Memory B cell (primary cell): ENCODE measurements at places on chromosomes 4 and X.

DNA sequence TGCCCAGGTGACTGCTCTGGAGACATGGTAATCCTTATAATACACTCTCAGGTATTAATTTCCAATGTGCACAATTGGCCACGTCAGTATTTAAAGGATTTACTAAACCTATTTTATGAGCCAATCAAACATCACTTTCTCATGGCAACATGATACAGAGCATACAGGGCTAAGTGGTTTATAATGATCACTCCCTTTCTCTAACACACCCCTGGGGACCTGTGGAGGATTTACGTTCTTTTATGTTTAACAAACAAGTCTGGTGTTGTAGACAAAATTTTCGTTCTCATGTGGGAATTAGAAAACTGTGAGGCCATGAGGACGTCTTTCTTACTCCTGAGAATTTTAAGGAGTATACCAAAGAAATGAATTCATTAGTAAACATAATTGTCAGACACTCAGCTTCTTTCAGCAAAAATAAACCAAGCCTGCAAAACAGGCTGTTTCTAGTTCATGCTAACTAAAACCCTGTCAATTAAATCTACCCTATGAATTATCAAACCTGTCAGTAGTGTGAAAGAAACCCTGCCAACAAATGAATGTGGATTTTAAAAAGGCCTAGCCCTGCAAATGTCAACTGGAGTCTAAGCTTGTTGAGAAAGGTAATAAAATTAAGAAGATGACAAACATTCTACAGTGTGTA, 155.8 kb downstream of the PDGFC start:
- DNase-seq = no peak

- no peak for DNase-seq
Observed at GRCh38 chr4:26017531-26017930, 103.5 kb downstream of the SMIM20 start.

GRCh38 chrX:21658152-21658737, at the start of gene KLHL34:
TSS of gene KLHL34 (minus strand) at chrX:21658330. CDS start at chrX:21657788, 542 bp downstream.
- DNase-seq = no peak

DNA sequence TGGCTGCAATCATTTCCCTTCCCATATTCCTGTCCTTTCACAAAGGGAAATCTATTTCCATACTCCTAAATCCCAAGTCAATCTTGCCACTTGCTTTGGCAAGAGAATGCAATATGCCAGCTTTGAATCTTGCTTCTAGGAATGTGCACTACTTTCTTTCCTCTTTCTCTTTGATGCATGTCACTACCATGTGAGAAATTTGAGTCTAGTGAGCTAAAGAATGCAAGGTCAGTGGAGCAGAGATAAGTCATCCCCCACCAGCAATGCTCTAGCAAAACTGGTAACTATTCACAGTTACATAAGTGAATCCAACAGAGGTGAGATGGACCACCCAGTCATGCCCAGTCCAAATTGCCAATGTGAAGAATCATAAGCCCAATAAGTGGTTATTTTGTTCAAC, 910.4 kb downstream of the RAB28 start:
- no peak for DNase-seq

GRCh38 chr4:17027495-17027894, 129.1 kb upstream of the LDB2 start:
- DNase-seq = no peak

DNA sequence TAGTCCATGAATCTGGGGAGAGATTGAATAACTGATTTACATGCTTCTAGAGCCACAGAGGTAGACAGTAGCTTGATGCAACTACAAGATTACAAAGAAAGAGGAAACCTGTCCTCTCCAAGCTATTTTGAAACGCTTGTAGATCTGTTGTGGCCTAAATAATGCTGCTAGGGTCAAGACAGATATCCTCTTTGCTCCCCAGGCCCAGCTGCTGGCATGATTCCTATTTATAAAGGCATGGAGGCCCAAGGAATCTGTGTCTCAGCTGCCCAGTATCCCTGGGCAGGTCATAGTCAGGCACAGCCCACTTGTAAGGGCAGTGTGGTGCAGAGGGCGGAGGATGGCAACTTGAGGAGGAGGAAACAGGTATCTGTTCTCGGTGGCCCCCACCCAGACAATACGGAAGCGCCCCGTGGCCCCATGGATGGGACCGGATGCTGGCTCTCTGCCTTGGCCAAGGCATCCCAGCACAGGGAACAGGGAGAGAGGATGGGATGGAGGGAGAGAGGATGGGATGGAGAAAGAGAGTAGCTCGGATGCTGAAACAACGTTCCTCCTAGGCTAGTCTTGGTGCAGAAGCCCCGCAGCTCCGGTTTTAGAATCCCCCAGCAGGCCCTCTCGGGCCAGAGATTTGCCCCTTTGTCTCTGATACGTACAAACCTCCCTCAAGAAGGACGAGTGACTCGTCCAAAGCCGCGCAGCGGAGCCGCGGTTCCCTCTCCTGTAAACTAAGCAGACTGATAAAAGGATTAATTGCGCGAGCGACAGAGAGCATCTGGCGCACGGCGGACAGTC, 767 bp upstream of the SMIM20 start:
- peak; percentile 56 for DNase-seq

DNA sequence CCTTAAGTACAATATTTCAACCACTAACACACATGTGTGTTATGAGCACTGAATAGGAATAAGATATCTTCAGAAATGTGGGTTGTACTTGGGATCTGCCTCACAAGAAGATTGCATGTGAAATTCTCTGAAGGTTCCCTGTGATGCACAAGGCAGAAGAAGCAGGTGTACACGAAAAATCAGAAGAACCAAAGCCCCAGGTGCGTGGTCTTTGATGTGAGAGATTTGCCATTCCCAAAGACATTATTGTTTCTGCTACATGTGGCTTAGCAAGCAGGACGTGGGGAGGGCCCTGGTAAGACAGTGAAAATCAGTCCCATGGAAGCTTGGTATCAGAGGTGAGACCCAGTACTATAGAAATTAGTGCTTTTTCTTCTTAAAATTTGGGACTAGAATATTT, 13.0 kb upstream of the SPRY1 start:
- DNase-seq = no peak

DNA sequence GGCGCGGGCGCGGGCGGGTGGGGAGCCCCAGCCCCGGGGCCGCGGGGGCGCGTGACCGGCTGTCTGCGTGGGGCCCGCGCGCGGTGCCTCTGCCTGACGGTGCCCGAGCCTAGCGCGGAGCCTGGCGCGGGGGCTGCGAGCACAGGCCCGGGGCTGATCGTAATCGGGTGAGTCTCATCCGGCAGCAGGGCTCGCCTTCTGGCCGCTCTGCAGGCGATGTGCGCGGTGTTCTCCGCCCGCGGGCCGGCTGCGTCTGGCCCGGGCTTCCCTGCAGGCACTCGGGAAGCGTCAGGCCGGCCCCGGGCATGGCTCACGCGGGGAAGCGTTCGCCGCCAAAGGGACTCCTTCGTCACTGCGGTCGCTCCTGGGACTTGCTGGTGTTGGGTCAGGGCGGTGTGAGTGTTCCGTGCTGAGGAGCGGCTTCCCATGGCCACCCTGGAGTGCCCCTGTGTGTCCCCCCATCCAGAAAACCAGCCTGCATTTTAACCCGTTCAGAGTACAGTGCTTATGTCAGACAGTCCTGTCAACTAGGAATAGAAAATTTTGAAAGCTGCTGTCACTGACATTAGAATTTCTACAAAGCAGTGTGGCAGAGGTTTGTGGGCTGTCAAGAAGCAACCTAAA, 40.6 kb downstream of the FAM149A start:
- no peak for DNase-seq

DNA sequence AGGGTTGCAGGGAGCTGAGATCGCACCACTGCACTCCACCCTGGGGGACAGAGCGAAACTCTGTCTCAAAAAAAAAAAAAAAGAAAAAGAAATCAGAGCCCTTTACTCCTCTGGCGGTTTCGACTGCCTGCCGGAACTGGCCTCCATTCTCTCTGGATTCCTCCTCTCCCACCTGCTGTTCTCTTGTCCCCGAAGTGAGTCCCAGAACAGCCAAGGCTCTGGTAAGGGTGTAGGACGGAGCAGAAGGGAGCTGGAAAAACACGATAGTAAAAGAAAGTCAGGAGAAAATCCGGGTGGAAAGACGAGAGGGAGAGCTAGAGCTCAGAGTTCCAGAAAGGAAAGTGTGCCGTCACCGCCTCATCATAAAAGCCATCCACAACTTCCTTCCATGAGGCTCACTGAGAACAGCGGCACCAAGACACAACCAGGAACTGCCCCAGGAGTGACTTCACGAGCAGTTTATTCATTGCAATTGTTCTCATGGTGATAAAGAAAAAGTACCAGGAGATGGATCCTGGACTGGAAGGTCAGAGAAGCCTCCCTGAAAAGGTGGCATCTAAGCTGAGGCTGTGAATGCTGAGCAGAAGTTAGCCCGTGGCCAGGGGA, 12.3 kb downstream of the TLR3 start:
- DNase-seq = no peak

GRCh38 chrX:13816176-13816575, 717 bp downstream of the GPM6B start:
- no peak for DNase-seq

DNA sequence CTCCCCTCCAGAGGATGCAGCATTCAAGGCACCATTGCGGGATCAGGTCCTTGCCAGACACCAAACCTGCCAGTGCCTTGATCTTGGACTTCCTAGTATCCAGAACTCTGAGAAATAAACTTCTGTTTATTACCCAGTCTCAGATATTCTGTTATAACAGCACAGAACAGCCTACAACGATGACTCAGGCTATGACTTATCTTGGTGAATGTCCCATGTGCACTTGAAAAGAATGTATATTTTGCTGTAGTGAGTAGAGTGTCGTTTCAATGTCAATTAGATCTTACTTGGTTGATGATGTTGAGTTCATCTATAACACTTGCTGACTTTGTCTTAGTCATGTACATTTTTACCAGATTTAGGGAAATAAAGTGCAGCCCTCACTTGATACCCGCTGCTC, 34.5 kb upstream of the PGRMC1 start:
- DNase-seq = no peak

GRCh38 chr4:187493661-187494060, 501.9 kb upstream of the ZFP42 start:
- no peak for DNase-seq

DNA sequence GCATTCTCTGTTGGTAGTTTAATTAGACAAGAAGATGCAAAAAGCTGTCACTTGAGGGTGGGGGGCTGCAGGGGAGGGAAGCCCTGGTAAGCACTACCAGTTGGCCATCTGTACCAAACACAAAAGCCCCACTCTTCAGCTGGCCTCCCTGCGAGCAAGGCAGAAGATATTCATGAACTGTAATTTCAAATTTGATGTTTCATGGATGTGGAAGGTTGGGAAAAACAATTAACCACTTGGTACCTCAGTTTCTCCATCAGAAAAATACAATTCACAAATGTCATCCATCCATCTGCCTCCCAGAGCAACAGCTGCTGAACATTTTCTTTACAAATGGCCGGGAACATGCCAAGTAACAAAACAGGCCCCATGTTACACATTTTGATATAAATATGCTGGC, 265.3 kb downstream of the HNRNPD start:
- no peak for DNase-seq

DNA sequence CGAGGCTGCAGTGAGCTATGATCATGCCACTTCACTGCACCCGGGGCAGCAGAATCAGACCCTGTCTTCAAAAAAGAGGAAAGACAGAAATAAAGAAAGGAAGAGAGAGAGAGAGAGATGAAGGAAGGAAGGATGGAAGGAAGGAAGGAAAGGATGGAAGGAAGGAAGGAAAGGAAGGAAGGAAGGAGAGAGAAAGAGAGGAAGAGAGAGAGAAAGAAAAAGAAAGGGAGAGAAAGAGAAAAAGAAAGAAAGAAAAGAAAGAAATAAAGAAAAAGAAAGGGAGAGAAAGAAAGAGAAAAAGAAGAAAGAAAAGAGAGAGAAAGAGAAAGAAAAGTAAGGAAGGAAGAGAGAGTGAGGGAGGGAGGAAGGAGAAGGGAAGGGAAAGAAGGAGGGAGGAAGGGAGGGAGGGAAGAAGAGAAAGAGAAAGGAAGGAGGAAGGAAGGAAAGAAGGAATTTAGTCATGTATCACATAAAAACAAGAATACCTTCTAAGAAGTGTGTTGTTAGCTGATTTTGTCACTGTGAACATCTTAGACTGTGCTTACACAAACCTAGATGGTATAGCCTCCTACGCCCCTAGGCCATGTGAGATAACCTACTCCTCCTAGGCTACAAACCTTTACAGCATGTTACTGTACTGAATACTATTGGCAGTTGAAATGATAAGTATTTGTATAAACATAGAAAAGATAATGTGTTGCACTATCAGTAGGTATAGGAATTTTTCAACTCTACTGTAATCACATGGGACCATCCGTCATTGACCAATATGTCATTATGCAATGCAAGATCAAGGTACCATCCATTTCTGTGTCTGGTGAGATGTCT, 17.4 kb upstream of the AFF1 start:
- no peak for DNase-seq

DNA sequence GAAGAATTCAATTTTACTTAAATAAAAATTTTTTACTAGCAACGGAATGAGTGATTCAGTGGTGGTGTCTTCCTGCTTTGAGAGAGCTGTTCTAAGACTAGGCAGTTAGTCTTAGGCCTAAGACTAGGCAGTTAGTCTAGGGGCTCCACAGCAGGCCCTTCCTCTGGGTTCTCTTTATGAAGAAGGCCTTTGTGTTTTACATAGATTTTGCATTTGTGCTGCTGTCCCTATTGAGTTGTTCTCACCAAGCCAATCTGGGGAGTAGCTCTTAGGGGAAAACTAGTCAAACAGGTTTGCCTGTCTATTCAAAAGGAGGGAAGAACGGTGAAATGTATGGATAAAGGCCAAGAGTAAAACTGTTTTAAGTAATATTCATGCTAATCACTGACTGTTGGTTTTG, 7.6 kb downstream of the UGT8 start:
- DNase-seq = no peak
